ENCODE measurements at places on chromosomes 6 and 20.

DNA sequence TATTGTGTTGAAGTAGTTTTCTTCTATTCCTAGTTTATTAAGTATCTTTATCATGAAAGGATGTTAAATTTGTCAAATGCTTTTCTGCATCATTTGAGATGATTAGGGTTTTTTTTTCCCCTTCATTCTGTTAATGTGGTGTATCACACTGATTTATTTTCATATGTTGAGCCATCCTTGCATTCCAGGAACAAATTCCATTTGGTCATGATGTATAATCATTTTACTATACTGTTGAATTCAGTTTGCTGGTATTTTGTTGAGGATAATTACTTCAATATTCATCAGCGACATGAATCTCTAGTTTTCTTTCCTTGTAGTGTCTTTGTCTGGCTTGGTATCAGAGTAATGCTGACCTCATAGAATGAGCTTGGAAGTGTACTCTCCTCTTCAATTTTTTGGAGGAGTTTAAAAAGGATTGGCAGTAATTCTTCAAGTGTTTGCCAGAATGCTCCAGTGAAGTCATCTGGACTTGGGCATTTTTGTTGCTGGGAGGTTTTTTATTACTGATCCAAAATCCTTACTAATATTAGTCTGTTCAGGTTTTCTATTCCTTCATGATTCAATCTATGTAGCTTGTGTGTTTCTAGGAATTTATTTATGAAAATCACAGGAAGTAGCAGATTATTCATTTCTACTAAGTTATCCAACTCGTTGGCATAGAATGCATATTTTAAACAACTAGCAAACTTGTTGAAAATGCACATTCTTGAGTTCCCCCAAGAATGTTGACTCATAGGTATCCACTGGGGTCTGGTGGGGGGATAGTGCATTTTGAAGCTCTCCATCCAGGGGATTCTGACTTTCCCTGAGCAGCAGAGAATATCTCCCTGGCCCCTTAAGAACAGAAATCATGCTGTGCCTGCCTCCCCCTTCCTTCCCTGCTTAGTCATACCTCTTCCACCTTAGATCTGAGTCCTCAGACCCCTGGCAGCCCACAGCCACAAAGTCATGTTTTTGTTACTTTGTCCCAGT, 187.1 kb downstream of the BMP7 start:
- DNase-seq: no peak

GRCh38 chr20:6122111-6122872, 538 bp downstream of the FERMT1 start:
- no peak for DNase-seq

DNA sequence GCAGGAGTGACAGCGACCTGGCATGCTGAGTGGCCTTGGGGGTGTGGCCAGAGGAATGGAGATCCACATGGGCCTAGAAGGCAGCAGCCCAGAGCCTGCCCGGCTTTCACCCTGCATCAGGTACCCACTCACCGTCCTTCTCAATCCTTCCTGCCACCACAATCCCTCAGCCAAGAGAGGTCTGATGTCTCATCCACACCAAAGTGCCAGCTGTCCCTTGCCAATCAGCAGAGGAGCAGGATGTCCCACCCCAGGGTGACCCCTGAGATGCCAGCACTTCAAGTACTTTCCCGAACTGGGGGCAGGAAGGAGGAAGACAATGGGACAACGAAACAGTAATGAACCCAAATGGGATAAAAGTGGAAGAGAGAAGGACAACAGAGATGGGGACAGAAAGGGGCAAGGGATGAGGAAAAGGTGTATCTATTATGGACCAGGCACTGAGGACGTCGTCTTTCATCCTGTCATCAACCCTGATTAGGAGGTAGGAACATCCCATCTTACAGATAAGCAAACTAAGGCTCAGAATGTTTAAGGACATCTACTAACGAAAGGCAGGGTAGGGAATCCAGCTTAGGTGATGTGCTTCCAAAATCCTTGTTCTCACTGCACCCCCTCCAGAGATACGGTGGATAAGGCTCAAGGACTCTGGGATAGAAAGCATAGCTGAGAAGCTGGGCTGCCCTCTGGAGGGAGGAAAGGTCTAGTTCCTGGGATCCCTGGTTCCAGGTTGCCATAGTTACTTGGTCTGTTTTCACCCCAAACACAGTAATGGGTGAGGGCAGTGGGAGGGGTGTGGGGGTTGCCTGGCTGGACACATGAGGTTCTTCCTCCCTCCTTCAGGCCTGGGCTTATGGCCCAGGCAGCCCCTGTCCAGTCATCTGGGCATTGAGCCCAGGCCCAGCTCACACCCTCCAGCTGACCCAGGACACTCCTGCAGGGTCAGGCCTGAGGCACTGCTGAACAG, 4.5 kb upstream of the TNXB start:
- no peak for DNase-seq

DNA sequence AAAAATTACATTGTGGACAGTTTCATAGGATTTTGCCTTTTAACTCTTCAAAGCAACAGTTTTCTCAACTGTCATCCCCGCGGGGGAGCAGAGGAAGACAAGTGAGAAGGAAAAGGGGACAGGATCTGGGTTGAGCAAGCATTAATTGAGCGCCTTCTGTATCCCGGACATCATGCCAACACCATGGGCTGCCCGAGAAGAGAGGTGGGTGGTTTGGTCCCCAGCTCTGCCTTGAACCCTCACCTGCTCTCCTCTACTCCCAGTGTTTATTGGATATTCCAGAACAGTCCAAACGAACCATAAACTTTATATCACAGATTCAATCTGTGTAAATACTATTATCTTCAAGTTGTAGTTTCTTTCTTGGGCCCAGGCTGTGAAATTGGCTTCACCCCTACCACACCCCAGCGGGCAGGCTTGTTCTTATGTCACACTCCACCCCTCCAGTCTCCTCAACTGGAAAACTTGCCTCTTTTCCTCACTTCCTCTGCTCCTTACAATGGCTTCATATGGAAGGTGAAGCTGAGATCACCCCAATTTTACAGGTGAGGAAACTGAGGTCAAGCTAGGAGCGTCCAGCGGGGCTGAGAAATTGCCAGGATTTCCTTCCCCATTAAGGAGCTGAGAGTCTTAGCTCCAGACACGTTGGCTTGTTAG, 6.0 kb downstream of the PCK1 start:
- DNase-seq: no peak

DNA sequence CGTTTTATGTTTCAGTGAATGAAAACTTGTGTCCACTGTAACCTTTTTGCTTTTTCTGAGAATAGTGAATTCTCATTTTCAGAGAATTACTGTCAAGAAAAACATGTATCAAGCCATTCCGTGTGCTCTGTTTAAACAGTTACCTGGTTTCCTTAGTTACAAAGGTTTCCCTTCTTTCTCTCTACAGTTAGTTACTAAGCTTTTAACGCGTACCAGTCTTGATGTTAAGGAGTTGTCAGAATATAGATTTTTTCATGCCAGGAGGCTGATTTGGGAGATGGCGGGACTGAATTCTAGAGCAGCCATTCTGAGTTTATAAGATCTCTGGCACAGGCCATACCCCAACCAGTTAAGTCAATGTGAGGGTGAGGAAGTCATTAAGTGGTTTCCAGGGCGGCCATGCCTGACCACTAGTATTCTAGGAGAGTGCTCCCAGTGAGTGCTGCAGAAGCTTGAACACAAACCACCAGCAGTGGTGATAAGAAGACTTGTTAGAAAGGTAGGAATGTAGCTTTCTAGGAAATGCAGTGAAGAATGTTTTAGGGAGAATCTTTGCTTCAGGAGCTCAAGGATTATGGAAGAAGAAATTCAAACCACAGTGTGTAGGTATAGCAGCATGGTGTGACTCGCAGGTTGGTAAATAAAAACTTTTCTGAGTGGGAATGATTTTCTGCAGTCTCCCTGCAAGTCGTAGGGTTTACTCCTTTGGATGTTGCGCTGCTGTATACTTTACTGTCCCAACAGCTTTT, 112.9 kb downstream of the JARID2 start:
- no peak for DNase-seq

DNA sequence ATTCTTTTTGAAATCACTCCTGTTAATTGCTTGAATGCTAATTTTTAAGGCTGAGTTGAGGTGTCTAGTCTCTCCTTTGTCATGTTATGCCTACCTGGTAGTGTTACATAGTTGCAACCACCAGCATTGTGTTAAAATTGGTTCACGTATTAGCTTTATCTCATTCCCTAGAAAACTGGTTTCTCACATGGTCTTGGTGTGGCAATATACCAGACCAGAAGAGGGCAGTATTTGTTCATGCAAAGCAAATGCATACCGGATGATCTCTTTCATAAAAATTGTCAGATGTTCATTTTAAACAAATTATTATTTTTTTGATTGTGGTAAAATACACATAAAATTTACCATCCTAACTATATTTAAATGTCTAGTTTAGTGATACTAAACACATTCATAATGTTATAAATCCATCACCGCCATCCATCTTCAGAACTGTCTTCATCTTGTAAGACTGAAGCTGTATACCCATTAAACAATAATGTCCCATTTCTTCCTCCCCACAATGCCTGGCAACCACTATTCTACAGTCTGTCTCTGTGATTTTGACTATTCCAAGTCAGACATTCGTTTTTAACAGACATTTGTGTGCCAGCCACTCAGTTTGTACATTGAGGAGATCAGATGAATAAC, 92.8 kb downstream of the ATRN start:
- no peak for DNase-seq

GRCh38 chr6:115365783-115366182, 694.9 kb downstream of the FRK start:
- no peak for DNase-seq

DNA sequence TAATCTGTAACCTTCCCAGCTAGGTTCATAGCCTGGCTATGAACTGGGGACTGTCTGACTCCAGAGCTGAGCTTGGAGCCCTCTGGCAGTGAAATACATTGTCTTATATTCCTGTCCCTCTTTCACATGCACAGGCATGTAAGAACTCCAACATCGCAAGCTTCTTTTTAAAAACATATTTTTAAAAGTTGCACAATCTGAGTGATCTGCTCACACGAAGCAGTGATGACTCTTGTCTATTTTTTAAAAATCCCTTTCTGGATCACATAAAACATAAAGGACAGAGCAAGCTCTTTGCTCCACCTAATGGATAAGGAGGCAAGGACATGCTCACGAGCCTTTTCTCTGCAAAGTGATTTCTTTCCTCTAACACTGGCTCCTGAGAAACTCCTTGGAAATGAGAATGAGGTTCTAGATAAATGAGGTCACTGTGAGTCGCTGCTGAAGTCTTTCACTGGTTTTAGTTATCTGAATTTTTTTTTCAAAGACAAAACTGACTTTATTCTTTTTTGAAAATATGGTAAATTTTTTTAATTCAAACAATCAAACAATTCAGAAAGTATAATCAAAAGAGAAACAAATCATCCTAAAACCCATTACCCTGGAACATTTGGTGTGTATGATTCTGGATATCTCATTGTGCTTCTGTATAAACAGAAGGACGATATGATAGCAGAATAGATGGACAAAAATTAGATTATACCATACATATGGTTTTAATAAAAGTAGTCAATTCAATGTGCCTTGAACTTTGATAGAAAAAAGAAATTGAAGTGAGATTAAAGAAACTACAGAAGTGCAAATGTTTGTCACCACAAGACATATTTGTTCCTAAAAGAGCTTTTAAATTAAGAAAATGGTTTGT, 30.8 kb downstream of the IL20RA start:
- DNase-seq: no peak

DNA sequence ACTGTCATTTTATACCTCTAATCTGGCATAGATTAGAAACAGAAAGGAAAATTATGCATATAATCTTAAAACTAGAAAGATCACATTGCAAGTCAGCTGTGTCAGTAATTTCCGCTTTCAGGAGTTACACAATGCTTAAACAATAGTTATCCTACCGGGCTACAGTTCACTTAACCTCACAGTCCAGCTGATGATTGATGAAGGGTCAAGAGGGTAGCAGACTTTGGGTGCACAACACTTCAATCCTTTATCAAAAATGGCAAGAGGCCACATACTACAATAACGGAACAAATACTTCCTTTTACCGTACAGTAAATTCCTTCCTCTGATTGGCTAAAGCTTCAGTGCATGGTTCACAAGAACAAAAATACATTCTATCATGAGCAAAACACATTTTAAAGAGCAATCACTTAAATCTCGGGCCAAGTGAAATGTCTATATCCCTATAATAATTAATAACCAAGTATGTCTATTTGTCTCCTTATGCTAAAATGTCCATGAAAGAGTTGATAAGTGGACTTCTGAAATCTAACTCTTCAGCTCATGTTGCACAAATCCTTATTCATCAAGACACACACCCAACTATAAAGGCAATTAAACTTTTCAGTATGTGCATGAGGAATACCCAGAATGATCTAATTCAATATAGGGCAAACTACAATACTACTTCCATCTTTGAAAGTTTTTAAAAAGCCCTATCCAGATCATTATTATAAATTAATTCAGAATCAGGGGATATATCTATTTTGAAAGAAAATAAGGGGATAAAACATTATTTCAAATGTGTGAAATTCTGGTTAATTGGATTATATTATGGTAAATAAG, 76.8 kb downstream of the HIVEP2 start:
- DNase-seq: no peak

DNA sequence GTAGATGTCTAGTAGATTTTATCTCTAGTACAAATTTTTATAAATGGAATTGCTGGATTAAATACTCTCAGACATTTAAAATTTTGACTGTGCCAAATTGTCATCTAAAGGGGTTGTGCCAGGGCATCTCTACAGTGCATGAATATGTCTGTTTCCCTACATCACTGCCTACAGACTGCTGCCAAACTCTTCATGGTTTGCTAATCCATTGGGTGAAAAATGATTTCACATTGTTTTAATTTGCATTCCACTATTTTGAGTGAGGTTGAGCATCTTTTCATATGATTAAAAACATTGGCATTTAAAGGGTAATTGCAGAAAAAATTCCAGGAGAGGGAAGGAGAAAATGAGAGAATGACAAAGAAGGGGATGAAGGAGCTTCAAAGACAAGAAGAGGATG, 267.7 kb upstream of the RNF24 start:
- DNase-seq: no peak

- no peak for DNase-seq
These were observed 262.8 kb downstream of the FARS2 start for GRCh38 chr6:5524110-5524509.
